ENCODE measurements at places on chromosomes 5 and 9.

DNA sequence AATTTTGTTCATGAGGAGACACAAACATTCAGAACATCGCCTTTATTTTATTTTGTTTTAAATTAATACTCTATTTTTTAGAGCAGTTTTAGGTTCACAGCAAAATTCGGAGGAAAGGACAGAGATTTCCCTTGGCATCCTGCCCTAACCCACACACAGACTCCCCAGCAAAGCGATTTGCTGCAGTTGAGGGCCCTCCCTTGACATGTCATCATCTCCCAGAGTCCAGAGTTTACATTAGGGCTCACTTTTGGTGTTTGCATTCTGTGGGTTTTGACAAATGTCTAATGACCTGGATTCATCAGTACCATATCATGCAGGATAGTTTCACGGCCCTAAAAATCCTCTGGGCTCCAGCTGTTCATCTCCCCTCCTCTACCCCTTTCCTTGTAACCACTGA is 33.6 kb upstream of the COL5A1 start:
- DNase-seq: no peak

DNA sequence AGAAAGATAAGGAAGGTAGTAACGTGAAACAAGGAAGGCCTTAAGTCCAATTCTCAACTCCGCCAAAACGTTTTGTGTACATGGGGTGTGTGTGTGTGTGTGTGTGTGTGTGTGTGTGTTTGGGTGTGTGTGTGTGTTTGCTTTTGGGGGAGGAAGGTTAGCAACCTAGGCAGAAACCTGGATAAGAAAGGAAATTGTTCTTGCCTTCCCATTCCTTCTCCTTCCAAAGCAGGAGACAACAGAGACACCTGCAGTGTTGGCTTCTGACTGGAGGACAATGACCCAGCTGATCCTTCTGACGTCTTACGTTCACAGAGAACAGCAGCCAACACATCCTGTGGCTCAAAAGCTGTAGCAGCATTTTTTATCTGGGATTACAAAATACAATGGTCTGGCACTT is 4.1 kb upstream of the CCNG1 start:
- DNase-seq: no peak

- DNase-seq: no peak
Observed at GRCh38 chr9:97357056-97357455, 49.6 kb downstream of the CCDC180 start.

GRCh38 chr5:111299067-111299481 is 74.9 kb downstream of the CAMK4 start:
- no peak for DNase-seq

GRCh38 chr5:119435436-119436132 is 16.7 kb upstream of the HSD17B4 start:
- no peak for DNase-seq

- DNase-seq: no peak
Observed at GRCh38 chr5:52759331-52759730, 28.4 kb upstream of the ITGA1 start.

DNA sequence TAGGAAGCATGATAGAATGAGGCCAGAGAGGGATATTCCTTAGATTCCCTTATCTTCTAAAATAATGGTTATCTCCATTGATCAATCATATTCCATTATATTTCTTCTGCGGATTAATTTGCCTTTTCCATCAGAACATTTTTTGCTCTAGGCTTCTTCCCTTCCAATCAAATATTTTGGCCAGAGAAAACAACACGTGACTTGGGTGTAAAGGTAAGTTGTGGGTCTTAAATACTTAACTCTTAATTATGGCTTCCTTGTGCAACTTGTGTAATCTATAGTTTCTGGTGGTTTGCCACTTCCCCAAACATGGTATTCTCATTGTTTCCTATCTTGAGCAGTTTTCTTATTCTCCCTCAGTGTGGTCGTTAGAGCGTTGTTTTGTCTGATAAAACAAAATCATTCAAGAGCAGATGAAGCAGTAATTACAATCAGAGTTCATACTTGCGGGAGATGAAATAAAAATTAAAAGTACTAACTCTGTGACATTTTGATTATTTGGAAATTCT is 889.3 kb downstream of the MAT2B start:
- no peak for DNase-seq

GRCh38 chr5:138725153-138725817 is 27.9 kb upstream of the CTNNA1 start:
- DNase-seq: peak; percentile 70

DNA sequence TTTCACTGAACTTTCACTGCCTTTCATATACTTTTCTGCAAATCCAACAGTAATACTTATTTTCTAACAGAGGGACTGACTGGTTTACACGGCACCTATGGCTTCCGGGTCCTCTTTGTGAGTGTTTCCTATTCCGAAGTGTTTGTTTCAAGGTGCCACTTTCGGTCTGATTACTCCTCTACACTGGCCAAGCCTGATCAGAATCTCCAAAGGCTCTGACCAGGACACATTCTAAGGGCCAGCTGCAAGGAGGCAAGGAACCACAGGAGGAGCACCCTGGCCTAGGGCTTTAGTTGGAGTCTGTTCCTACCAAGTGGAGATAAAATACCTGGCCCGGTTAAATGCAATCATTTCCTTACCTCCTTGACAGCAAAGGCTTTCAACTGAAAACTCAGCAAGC is 132.1 kb downstream of the GLIS3 start:
- DNase-seq: no peak

DNA sequence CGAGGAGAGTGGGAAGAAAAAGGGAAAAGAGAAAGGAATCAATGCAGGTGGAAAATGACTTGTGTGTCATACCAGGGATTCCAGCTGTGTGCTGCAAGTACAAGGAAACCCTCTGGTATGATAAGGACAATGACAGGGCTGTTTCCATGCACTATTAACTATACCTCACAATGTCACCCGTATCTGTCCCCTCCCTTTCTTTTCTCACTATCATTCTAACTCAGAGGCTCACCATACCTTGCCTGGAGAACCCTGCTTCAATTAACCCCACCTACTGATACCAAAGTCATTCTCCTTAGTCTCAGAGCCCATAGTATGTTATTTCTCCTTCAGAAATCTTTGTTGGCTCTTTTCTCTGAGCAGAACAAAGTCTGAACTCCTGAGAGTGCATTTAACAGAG is 236.2 kb upstream of the NREP start:
- DNase-seq: no peak

- DNase-seq: no peak
Observed at GRCh38 chr5:151018846-151019245, 1.5 kb upstream of the GPX3 start.

- no peak for DNase-seq
Observed at GRCh38 chr9:119004618-119004990, 364.6 kb downstream of the BRINP1 start.

GRCh38 chr9:126618585-126619360 is 5.0 kb downstream of the LMX1B start:
- no peak for DNase-seq

DNA sequence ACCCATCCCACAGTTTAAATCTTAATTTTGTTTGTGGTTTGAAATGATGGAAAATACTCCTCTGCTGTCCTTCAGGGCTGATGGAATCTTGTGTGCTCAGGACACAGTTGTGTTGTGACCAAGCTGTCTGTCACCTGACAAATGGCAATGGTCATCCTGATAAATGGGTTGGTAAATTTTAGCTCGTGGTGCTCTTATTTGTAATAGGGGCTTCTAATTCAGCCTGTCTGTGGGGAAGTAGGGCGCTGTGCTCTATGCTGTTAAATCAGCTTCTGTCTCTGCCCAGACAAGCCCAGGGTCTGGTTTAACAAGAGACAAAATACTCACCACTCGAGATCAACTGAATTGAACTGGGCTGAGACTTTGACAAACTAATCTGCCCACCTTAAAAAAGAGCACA is 4.5 kb downstream of the LRRTM2 start:
- no peak for DNase-seq

GRCh38 chr9:36448017-36448416 is 47.9 kb upstream of the RNF38 start:
- DNase-seq: no peak

DNA sequence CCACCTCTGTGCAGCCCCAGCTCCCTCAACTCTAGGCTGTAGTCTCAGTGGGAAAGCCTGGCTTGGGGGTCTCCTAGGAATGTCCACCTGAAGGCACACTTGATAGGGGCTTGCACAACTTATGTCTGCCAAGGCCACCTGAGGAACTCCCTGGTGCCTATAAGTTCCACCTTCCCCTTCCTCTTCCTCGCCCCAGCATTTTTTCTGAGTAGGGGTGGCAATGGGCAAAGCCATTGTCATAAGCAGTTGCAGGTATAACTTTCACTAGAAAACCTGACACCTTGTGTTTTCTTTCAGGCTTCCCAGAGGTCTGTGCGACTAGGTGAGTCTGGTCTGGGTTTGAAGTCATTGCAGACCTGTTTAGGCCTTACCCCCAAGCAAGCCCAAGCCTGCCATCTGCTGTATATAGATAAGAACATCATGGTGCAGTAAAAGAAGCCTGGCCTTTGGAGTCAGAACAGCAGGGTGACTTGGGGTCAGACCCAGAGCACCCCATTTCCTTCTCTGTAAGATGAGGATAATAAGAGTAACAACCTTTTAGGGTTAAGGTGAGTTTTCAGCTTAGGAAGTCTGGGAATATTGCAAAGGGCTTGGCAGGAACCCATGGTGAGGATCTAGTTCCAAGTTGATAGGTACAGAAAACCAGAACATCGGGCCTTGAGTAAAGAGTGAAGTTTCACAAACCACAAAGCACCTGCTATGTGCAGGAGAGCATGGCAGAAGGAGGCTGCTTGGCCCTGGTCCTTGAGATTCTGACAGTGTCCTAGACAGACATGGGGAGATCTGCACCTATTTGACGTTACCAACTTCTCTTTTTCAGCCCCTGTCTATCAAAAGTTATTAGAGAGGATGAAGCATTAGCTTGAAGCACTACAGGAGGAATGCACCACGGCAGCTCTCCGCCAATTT is 33.8 kb downstream of the TGFBI start:
- peak; percentile 19 for DNase-seq
